Activated naive CD4-positive, alpha-beta T cell treated with anti-CD3 and anti-CD28 coated beads, Interleukin-2, amount 50 U/mL, for 16 hours (primary cell): ENCODE measurements at places on chromosomes 2 and 18.
A peak's percentile ranks its signal among the peaks of the same experiment; 100 is the strongest.

DNA sequence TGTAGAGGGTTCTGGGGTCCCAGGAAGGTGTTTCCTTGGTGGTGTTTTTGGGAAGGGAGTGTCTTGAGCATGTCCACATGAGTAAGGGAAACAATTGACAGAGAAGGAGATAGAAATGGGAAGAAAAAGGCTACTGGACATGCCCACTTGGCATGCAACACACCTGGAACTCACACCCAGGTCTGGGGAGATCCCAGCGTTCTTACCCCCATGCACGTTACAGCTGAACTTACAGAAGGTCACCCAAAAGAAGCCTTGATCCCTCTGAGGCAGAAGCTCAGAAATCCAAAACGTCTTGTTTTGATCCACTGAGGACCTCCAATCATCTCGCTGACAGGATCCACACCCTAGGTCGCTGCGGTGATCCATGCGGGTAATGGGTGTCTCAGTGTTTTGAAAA is 142.0 kb downstream of the ZNF516 start:
- DNase-seq: no peak

- no peak for DNase-seq
Observed at GRCh38 chr2:183477296-183477695, 353.1 kb downstream of the NUP35 start.

GRCh38 chr18:77329651-77330050 is 80.0 kb downstream of the GALR1 start:
- no peak for DNase-seq

GRCh38 chr2:37549598-37549997 is 121.8 kb downstream of the CDC42EP3 start:
- DNase-seq: no peak

DNA sequence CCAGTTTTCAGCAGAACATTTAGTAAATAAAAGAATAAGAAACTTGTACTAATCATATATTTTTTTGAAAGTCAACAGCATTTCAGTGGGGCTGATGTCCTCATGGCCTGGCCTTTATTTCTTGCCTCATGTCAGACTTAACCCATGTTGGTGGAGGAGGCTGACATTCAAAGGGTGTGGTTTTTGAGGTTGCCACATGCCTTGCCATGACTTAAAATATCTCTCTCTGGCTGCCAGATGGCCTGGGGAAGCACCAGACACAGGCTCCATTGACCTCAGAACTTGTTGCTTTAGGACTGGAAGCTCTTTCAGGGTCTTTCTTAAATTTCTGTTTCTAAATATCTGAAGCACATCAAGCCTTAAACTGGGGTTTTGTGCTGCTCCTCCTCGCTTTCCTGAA is 32.5 kb upstream of the CD28 start:
- no peak for DNase-seq

DNA sequence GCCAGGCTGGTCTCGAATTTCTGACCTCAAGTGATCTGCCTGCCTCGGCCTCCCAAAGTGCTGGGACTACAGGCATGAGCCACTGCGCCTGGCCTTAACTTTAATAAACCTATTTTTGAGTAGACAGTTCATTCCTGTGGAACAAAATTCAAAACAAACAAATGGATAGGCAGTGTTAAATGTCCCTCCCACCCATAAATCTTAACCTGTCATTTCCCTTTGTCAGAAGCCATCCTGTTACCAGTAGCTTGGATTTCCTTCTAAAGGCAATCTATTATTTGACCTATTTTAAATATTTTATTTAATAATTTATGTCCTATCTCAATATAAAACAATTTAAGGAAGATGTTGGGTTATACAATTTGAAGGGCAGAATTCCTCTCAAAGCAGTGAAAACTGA is 6.6 kb upstream of the C2orf72 start:
- no peak for DNase-seq

- no peak for DNase-seq
Observed at GRCh38 chr2:112648081-112648480, 2.3 kb downstream of the SLC20A1 start.

DNA sequence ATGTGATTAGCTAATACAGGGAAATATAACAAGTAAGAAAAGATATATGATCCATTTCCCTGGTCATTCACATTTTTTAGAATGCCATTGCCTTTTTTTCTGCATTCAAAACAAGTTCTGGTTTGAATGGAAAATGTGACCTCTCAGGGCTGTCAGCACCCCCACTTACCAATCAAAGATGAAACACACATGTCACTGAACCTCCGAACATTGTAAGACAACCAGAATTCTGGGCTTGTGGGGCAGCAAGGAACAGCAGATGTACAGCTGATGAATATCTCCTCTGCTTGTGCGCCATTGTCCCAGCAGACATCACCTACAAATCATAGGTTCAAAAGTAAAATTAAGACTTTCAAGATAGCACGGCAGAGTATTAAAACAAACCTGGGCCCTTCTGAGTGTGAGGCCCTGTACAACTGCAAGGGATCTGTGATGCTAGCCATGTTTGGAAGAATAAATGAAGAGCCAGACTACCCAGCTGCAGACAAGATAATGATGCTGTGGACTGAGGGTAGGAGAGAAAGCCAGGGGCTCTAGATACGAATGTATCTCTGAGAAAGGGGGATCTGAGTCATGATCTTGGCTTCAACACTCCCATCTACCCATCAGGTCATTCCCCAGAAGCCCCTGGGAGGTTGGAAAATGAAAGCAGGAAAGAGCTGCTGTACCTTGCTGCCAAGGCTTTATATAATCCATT is 108.7 kb upstream of the SERTAD2 start:
- DNase-seq: no peak

- DNase-seq: no peak
Observed at GRCh38 chr2:122755281-122755780, 999.9 kb downstream of the TSN start.

- DNase-seq: no peak
Observed at GRCh38 chr2:220117025-220117424, 489.6 kb downstream of the SLC4A3 start.

GRCh38 chr18:400456-400855 is 100.0 kb downstream of the COLEC12 start:
- no peak for DNase-seq

GRCh38 chr2:10494351-10495066 is 46.4 kb upstream of the ODC1 start:
- DNase-seq: no peak

DNA sequence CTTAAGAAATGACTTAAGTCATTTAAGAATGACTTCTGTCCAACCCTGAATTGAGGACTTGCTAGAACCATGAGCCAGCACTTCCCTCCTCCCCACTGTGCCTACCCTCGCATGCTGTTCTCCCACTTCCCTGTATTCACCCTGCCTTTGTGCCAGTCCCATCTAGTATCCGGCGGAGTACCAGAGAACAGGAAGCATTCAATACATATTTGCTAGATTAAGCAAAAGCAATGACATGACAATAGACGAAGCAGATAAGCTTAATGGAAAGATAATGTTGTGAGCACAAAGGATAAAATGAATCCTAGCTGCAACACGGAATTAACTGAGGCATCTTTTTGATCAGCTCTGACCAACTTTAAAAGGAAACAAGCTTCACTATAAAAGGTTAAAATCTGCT is 328.5 kb downstream of the TDRD15 start:
- DNase-seq: no peak

DNA sequence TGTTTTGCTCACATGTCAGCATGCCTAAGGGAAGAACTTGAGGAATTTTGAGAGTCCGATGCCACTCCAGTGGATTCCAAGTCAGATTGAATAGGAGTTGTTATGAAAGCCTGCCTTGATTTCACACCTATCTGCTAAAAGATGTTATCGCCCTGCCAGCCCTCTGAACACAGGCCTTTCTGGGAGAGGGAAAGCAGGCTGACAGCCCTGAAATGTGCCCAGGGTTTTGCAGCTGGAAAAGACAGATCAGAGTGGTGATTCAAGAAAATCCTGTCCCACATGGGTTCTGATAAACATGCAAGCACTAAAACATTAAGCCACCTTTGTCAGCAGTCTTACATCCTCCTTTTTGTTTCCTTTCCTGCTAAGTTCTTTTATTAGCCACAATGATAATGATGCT is 1752.9 kb upstream of the CELF4 start:
- DNase-seq: no peak

DNA sequence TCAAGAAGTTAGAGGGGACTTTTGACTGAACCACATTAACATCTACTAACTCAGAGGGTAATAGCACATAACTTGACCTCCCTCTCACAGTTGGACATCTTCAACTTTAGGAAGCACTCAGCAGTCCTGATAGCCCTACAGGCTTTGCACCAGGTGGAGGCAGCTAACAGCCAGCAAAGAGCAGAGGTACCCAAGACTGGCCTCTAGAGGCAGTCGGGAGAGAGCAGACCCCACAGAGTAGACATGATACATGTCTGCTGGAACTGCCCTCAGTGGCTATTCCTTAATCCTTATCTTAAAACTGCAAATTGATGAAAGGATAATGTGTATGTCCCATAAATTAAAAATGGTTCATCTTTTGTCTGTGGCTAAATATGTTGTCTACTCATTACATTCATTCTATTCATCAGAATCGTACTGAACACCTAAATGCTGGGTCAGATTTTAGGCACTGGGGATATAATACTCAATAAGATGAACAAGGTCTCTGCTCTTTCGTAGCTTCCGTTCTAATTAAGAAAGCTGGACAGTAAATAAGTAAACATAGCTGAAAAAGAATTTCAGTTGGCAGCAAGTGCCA is 49.8 kb downstream of the CAB39 start:
- peak; percentile 32 for DNase-seq

GRCh38 chr2:102601730-102602129 is 17.6 kb upstream of the SLC9A2 start:
- no peak for DNase-seq

DNA sequence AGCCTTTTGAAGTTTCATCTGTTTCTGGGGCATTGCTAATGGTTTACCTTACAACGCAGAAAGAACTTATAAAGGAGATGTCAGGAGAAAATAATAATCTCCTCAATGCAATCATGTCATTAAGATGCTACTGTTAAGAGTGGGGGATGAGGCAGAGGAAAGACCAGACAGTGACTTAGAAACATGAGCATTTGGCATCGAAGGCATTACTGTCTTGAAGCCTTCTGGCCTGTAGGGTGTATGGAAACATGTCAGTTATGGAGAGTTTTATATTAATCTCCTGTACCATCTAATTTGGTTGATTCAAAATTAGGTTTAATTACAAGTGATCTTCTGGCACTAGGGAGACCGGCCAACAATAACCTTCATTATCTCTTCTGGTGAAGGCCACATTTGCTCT is 32.5 kb downstream of the CDC42EP3 start:
- no peak for DNase-seq

DNA sequence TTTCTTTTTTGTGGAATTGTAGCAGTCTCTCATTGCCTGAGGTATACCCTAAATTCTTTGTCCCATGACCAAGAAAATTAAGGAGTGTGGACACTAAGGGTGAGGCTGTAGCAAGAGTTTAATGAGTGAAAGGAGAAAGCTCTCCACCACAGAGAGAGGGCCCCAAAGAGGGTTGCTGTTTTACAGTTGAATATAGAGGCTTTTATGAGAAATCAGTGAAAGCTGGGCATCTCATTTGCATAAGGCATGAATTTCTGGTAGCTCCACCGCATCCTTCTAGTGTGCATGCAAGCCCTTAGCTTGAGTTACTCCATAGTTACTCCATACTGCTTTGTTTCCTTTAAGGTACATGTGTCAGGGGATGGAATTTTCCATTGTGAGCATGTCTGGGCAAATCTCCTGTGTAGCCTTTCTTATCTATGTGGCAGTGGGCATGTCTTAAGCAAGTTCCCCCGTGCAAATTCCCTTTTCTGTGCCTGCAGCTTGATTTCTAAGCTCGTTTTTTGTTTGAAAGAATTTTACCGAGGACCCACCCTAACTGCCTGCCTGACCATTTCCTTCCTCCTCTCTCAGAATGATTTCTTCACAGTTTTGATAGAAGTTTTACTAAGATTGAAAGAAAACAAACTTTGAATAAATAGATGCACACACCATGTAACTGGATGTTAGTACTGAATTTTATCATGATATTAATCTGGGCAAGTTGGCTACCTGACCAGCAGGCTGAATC is 218.9 kb downstream of the PARD3B start:
- no peak for DNase-seq

- no peak for DNase-seq
Observed at GRCh38 chr2:289362-290089, 1.6 kb upstream of the ALKAL2 start.

DNA sequence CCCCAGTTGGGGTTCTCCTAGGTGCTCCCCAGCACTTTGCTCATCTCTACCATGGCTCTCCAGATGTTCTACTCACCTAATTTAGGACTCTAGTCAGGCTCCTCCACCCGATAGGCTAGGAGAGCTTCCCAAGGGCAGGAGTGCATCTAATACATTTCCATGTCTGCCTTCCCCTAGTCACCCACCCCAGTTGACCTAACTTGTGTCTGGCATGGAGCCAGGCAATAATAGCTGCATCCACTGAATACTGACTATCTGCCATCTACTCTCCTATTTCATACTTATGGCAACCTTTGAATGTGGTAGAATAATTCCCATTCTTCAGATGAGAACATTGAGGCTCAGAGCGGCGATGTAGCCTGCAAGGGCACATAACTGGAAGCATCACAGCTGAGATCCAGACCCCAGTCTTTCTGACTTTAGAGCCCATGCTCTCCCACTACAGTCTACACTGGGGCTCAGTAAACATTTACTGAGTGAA is 71.8 kb upstream of the YWHAQ start:
- DNase-seq: no peak

DNA sequence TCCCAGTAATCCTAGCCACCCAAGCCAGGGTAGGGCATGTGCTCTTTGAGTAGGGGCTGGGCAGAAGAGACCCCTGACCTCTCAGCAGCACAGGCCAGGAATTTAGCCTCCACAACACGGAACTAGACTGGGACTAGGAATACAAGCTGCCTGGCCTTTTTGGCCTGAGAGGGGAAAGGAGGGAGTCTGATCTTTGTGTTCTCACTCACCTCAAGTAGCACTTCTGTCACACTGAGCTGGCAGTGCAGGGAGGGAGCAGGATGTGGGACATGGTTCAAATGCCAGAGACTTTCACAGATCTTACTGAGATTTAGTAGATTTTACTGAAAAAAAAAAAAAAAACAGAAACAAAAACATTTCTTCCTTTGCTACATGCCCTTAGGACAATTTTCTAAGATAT is 395.2 kb downstream of the CMPK2 start:
- no peak for DNase-seq

GRCh38 chr2:194896871-194897270 is 760.2 kb upstream of the SLC39A10 start:
- no peak for DNase-seq

GRCh38 chr18:61001138-61001537 is 332.1 kb upstream of the CDH20 start:
- no peak for DNase-seq

GRCh38 chr2:207772081-207772843 is 2.6 kb upstream of the FZD5 start:
- peak; percentile 34 for DNase-seq
